ENCODE measurements at places on chromosomes 12 and 14.

DNA sequence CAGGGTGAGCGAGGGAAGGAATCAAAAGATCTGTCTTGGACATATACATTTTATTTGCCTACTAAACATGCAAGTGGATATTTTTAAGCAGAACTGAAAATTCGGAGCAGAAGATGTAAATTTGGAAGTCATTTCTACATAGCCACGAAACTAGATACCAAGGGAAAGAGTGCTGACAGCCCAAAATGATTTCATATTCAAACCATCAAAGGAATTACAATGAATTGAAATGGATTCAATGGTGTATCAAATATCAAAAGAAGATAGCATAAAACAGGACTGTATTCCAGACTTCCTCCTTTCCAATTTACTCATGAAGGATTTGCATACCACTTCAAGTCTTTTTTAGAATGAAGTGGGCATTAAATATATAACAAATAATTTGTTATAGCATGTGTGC lies 313.5 kb upstream of the KITLG start:
- no peak for DNase-seq

DNA sequence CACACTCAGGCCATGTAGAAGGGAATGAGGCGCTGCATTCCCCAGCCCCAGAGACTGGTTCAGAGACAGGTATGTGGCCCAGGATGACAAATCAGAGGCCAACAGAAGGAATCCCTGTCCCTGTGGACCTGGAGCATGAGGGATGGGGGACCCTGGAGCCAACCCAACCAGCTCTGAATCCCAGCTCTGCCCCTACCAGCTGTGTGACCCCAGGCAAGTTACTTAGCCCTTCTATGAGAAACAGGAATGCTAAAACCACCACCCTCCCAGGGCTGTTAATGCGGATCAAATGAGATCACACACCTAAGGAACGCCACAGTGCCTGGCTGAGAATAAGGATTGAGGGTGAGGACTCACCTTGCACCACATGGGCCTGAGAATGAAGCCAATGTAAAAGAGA lies 15.6 kb downstream of the ITPK1 start:
- DNase-seq = no peak

- DNase-seq = no peak
These were observed 4.1 kb downstream of the CLEC2D start for GRCh38 chr12:9673404-9674225.

DNA sequence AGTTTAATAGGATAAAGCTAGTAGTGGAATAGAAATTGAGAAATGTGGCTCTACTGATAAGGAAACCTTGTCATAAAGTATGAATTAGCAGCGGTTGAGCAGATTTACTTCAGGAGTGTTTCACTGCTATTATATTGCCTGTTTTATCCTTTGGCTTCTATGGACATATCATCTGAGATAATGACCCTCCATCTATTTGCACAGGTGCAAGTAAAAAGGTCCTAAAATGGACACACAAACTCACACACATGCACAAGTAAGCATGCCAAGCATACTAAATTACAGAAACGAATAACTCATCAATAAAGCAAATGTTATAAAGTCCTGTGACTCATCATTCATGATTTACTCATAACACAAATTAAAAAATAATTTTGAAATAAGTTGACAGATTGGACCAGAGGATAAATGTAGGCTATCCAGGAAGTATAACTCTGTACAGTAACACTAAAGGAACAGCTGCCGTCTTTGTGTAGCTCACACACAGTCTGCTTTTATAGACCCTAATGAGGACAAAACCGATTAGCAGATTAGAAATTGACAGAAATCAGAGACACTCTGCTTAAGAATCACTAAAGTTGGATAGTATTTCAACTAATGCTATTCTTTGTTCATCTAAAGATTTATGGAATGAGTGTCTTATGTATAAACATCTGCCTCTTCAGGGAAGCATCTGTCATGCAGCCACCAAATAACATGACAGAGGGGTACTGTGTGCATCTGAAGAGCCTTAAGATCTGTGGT lies 73.9 kb downstream of the SYT1 start:
- no peak for DNase-seq

DNA sequence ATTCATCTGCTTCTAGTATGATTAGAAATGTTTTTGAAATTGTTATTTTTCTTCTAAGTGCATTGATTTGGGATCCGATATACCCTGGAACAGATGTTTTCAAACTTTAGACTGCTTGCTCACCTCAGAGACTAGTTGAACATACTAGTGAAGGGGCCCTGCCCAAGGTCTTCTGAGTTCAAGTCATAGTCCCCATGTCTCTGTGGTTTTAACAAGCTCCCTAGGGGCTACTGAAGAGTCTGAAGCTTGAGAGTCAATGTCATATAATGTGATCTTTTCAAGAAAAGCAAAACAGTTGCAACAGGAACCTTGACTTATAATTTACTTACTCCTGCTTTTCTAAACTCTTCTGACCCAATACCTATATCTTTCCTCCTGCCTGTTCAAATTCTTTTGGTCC lies 7.5 kb upstream of the UBE2N start:
- no peak for DNase-seq

DNA sequence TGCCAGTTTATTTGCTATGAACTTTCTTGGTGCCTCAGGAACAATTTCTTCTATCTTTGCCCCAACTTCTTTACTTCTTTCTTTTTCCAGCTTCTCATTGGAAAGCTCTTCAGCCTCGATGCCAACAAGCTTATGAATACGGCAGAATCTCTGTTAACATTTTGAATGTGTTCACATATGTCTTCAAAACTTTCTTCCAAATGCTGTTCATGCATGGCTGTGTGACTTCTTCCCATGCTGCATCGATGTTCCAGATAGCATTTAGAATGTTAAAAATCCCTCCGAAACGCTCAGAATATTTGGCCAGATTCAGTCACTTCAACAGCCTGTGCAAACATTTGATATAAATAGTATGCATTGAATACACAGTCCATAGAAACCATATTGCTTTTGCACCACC lies 247.8 kb upstream of the ARID2 start:
- no peak for DNase-seq

- no peak for DNase-seq
These were observed 77.2 kb downstream of the EP400 start for GRCh38 chr12:132026796-132027500.

- no peak for DNase-seq
These were observed 241.4 kb downstream of the NUAK1 start for GRCh38 chr12:105897311-105897725.

- no peak for DNase-seq
These were observed 28.9 kb upstream of the NUDT4 start for GRCh38 chr12:93348575-93349435.

DNA sequence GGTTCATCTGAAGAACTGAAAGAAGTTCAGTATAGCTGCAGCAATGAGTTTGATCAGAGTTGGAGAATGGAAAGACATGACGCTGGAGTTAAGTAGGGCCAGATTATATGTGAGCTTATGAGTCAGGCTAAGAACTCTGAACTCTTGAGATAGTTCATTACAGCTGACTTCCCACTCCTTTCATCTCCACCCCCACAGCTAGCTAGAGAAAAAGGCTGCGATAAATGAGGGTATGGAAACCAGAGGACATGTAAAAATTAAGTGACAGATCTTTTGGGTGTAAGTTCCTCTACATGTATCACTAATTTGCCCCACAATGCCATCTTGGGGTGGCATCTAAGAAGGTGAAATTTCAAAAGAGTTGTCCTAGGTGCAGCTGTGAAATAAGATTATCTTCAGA lies 28.6 kb downstream of the PYM1 start:
- DNase-seq = no peak

- DNase-seq = no peak
These were observed 115.9 kb downstream of the DERA start for GRCh38 chr12:16027002-16027401.

DNA sequence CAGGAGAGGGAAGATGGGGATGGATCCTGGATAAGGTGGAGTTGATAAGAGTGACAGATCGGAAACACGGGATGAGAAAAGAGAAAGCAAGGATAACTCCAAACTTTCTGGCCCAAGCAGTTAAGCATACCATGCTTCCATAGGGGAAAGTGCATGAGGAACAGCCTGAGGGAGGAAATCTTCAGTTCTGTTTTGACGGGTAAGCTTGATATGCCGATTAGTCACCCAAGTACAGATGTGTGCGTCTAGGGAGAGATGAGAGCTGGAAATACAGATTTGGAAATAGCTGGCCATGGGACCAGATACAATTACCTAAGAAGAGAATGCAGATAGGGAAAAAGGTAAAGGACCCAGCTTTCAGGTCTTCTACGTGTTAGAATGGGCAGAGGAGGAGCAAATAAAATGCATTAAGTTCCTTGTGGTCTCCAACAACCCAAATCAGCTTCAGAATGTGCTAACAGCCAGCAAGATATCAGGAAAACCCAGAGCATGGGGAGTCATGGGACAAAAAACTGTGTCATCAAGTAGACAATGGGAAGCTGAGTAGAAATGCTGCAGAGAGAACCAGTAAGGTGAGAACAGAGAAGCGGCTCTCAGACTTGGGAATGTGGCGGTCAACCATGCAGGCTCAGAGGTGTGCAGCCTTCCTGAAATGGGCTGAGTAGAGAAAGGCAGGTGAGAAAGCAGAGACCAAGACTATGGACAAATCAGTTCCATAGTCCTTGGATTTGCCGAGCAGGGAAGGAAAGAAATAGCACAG lies 56.3 kb downstream of the PPP1R36 start:
- DNase-seq = no peak

GRCh38 chr12:104957719-104958000 lies 430 bp downstream of the SLC41A2 start:
- DNase-seq = peak; percentile 8

GRCh38 chr12:94760786-94761185 lies 110.4 kb upstream of the TMCC3 start:
- DNase-seq = no peak

DNA sequence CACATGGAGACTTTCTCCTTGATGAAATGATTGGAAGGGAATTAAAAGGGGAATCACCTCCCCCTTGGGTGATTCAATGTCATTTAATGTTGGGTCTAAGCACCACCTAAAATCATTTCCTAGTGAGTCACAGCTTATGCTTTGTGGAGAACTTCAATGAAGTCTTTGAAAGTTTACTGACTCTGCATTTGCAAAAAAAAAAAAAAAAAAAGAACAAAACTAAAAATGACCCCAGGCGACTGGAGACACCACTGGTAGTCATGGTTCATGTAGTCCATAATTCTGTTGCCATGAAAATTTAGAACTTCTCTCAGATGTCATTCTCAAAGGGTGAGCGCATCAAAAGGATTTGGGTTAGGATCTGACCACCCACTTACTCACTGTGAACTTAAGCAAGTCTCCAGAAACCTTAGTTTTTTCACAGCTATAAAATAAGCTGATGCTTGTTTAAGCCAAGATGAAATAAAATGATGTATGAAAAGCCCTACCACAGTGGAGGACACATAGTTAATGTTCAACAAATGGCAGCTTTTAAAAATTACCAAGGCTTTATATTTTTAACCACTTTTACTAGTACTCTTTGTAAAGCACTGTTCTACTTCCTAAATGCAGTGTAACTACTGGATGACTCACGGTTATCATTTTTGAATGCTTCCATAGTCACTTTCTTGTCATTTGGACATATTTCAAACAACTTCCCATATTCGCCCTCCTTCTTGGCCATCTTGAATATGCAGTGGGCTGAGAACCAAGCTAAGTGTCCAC lies 18.1 kb upstream of the KSR2 start:
- no peak for DNase-seq

DNA sequence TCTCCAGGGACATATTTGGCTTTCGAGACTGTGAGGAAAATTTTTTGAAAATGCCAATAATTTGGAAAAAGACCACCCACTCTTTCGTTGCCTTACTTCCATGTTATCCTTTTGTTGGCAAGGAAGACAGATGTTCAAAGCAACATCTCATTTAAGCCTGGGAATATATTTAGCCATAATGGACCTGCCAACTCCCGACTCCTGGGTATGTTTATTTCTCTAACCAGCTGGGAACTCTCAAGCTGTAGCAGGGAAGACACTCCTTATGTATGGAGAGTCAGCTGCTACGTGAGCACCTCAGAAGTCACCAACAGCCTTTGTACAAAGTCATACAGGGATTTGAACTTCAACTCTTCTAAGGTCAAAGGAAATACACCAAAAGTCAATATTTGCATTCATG lies 96.5 kb upstream of the DAAM1 start:
- no peak for DNase-seq

- no peak for DNase-seq
These were observed 11.4 kb upstream of the CFAP54 start for GRCh38 chr12:96478011-96478410.

DNA sequence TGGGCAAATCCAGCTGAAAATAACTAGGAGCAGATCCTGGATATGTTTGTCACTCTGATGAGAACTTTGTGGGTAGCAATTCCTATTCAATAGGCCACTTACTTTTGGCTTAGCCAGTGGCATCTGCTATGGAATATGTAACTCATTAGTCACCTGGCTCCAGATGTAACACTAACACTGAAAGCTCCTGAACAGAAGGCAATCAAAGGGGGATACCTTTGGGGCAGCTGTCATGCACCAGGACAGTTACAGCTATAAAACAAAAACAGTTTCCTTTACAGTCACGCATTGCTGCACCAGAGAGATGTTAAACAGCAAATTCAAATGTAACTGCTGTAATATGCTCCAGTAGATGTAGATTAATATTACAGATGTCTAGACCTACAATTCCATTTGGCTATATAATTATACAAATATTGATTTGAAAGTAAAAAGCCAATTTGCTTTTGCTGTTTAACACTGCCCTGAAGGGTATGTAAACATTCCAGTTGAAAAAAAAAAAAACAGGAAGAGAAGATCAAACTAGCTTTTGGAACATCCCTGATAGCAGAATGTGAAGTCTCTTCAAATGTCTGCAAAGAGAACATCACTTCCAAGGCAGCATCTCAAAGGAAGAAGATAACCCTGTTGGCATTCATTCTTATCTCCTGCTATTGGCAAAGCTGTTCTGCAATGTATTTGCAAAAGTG lies 18.4 kb downstream of the RACGAP1 start:
- DNase-seq = no peak

- DNase-seq = no peak
These were observed 330.9 kb downstream of the FOXG1 start for GRCh38 chr14:29097476-29097875.

GRCh38 chr12:17680220-17680619 lies 409.8 kb downstream of the RERGL start:
- no peak for DNase-seq

DNA sequence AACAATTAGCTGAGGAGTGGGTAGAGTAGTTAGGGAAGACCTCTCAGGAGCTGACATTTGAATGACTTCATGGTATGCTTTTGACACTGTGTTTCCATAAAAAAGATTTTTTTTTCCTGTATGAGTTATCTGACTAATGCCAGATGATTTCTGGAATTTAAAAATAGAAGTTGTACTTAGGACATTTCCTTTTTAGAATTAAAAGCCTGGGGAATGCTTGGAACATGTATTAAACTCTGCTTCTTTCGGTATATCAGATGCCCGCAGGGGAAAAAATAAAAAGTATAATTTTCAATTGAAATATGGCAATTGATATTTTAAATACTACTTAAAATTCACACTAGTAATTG lies 41.1 kb downstream of the BRMS1L start:
- DNase-seq = no peak

Data from activated T-helper 1 cell treated with anti-CD3 and anti-CD28 coated beads, Interleukin-2, amount 50 U/mL, for 16 hours (primary cell).